NAMALWA (cell line): ENCODE measurements at places on chromosomes 12 and 14.

DNA sequence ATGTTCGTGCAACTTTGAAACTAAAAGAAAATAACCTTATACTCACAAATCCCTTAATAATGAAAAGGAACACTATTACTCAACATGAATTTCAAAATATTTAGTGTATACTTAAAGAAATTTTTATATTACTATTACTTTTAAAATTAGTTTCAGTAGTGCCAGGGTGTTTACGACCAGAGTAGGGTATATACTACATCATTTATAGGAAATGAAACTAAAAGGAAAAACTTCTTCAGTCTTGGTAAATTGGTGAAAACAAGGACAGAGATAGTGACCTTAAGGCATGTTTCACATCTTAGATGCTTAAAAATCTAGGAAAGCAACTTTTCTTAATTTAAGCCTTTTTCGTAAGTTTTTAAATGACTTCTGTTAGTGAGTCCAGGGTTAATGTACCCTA is 4.5 kb downstream of the USP15 start:
- peak; percentile 48 for DNase-seq

GRCh38 chr12:15754233-15754632 is 35.0 kb downstream of the EPS8 start:
- no peak for DNase-seq

DNA sequence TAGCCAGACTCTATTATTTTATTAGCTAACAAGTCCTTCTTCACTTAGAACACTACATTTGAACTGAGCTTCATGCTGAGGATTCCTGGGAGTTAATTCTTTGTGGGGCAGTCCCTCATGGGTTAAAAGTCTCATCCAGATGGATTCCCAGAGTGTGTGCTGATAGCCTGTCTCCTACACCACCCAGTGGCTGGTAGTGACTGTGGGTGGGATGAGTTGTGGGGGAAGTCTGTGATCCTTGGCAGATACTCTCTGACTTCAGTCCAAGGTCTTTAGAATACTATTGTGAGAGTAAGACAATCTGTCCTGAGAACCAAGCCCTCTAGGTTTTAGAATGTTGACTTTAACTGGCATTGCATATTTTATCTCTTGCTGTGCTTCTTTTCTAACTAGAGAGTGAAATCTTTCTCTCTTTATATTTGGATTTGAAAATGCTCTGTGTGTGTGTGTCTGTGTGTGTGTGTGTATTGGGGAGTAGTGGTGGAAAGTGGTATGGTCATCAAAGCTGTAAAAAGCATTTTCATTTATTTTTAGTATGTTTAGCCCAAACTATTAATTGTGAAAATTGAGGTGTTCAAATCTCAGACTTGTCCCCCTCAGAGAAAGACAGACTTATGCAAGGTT is 37.3 kb downstream of the AKAP6 start:
- DNase-seq: no peak

GRCh38 chr14:24136684-24137528 is 912 bp downstream of the PSME1 start:
- DNase-seq: no peak

DNA sequence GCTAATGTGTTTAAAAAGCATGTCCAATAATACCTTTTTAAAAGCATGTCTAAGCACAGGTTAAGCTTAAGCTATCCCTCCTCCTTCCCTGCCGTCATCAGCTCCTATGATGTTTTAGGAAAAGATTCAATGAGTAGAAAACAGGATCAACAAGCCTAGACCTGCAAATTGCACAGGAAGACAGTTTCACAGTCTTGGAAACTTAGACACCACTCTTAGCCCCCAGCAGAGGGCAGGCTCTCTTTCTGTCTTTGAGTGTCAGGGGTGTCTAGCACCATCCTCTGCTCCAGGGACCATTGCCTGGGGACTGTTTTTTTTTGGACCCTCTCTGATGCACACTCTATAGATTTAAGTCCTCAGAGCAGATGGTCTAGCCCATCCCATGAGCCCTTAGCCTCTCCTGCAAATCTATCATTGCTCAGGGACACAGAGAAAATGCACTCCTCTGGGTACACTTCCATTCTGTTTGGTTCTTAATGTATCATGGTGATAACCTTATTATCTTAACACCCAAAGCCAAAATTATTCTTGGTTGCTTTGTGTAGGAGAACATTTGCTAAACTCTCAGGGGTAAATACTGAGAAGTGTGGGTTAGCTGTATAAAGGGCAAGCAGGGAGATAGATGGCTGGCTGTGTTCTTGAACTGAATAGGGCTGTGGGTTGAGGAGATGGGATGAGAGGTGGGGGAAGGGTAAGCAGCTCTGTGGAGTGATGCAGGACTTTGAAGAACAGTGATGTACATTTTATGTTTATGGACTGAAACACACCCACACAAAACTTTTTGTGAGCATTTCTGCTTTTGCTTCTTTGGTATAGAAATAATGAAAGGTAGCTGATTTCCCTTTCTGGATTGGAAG is 259.9 kb upstream of the DDHD1 start:
- peak; percentile 11 for DNase-seq

- DNase-seq: no peak
Observed at GRCh38 chr12:99804715-99805114, 157.2 kb downstream of the GARIN6 start.

DNA sequence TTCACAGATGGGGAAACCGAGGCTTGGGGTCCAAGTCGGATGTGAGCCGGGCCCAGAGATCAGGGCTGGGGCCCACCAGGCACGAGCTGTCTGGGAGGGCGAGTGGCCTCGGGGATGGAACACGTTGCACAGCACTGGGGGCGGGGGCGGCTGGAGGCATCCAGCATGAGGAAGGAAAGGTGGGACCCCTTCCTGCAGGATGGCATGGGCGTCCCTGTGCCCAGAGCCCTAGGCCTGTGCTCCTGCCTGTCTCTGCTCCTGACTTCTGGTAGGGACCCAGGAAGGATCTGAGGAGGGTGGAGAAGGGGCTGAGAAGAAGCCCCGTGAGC is 183.4 kb downstream of the KIF26A start:
- DNase-seq: no peak

DNA sequence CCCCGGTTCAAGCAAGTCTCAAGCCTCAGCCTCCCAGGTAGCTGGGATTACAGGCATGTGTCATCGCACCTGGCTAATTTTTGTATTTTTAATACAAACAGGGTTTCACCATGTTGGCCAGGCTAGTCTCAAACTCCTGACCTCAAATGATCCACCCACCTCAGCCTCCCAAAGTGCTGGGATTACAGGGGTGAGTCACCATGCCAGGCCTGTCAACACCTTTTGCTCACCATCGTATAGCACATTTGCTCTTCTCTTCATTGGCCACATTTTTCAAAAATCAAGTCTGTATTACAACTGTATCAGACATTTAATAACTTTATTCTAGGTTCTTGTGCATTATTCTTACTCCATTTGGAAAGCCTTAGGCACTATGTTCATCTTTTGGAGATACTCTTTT is 50.3 kb downstream of the BCAT1 start:
- no peak for DNase-seq

DNA sequence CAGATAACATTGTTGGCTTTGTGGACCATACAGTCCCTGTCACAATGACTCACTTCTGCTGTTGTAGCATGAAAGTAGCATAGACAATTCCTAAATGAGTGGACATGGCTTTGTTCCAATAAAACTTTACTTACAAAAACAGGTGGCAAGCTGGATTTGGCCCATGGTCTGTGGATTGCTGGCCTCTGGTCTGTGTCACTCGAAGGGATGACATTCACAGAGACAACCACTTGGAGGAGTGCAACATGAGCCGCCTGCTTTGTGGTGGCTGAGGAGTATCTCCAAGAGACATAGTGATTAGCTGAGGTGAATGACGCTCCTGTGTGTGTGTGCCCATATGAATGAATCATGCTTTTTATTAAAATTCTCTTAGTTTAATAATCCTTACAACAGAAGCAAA is 81.3 kb upstream of the NRXN3 start:
- no peak for DNase-seq

GRCh38 chr14:60226298-60226697 is 22.7 kb upstream of the PPM1A start:
- no peak for DNase-seq

- DNase-seq: no peak
Observed at GRCh38 chr12:64064706-64065105, 157.4 kb downstream of the KICS2 start.

DNA sequence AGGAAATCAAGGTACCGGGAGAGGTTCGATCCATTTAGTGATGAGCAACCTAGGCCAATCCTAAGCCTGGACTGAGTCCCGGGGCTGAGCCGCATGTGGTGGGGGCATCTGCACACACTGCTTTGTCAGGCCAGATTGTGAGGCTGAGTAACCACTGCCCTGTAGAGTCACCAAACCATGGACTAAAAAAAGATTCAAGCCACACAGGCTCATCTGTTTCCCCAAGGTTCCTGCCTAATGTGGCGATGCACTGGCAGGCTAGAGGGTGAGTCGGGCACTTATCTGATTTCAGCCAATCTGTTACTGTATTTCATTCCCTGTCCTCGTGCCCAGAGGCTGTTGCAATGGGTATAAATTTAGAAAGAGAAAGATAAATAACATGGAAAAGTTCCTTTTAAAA is 140.8 kb downstream of the TTC7B start:
- DNase-seq: no peak

DNA sequence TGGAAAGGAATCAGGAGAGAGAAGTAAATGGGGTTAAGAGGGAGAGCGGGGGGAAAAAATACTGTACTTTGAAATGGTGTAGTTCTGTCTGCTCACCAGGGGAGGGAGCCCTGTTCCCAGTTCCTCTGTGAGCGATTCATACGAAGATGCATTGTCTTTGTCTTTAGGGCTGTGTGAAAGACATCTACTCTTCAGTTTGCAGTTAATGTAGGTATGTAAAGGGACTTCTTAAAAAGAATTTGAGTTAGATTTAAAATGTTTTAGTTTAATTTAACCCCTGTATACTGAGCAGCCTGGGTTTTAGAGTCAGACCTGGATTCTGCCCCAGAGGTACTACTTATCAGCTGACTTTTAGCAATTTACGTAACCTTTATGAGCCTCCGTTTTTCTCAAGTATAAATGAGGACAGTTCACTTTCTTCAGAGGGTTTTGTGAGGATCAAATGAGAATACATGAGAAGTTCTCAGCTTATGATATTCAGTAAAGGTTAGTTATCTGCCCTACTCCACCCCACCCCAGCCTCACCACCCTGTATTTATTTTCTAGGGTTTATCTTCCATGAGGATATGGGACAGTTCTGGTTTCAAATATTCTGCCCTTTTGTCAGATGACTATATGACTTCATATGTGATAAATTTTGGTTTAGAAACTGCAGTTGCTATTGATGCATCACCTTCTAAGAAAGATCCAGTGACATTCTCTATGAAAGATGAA is 82.5 kb upstream of the EVL start:
- peak; percentile 77 for DNase-seq

- no peak for DNase-seq
Observed at GRCh38 chr12:92554158-92555073, 148.4 kb upstream of the PLEKHG7 start.

GRCh38 chr12:130965214-130965613 is 11.5 kb downstream of the ADGRD1 start:
- DNase-seq: no peak

DNA sequence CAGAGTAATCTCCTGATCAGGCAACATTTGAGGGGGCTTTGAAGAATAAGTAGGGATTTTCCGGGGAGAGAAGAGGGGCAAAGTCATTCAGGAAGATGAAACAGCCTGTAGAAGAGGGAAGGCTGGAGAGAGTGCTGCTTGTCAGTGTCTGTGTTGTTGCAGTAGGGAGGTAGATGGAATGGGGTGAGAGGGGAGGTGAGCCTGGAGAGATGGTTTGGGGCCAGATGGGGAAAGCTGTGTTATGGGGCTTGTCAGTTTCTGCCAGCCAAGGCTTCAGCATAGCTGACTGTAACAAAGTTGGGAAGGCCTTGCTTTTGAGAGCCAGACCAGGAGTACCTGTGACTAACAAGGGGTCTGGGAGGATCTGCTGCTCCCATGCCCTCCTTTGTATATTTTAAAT is 18.0 kb downstream of the BICD1 start:
- no peak for DNase-seq

GRCh38 chr14:61026526-61026925 is 45.5 kb downstream of the SLC38A6 start:
- no peak for DNase-seq

DNA sequence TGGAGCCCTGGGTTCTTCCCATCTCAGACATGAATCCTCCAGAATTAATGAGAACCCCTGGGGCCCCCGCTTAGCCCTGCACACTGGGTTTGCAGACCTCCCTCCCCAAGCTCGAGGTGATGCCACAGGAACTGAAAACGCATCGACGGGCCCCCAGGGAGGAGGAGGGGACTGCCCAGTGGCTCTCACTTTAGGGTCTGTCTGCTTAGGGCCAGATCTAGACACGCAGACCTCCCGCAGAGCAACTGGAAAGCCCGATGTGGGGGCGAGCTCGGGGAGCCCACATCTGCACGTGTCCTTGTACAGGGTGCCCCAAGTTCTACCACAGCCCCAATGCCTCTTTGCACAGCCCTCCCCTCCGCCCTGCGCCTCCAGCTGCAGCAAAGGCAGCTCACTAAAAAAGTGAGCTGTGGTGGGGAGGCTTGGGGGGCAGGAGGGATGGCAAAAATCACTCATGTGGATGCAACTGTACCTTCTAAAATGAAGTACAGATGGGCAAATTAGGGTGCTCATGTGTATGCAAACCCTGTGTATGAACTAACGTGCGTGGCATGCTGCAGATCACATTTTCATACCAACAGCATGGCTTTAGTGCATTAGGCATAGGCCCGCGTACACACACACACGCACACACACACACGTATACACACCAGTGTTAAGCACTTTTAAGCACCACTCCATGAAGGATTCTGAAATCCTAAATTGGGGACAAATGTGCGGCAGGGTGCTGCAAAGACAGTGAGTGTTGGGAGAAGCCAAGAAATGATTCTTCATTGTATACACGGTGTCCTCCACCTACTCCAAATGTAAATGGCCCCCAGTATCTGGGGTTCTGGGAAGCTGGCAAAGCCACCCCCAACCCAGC is 99.9 kb upstream of the MAP1LC3B2 start:
- no peak for DNase-seq

DNA sequence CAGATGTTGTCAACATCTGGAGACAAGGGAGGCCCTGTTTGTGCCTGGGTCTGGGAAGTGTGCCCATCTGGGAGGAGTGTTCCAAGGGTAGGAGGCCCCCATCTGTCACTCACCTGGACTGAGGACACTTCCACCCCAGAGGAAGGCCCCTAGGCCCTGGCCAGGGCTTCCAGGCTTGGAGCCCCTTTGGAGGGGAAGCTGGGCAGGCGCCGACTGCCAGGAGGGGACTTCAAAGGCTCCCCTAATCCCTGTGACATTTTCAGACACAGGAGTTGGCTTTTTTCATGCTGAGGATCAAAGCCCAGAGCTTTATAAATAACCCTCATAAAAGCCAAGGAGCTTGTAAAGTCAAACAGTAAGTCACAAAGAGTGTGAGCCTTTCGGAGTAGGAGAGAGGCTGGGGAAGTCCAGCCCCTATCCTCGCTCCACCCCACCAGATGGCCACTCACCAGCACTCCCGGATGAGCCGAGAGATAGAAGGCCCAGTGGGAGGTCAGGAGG is 17.6 kb upstream of the FAM222A start:
- DNase-seq: no peak

DNA sequence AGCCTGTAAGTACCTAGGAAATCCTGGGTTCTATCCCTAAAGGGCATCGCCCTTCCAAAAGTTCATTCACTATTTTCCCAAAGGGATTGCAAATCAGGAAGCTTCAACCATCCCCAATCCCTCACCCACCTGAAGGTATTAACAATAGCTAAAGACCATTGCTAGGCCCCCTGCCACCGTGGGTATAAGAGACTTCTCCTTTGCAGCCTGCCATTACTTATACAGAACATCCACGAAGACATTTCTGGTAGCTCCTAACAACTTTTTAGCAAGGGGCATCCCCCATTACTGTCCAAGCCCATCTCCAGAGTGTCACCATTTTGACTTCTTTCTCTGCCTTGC is 384 bp upstream of the SMUG1 start:
- no peak for DNase-seq
